ENCODE measurements at places on chromosomes 4 and X. TPM values are rescaled to one million over a fixed set of nuclear protein-coding genes. Genes with fewer than 3 reads are reported as not detected.

- no peak for DNase-seq
Observed at GRCh38 chr4:112855058-112855457, 194.4 kb upstream of the ANK2 start.

DNA sequence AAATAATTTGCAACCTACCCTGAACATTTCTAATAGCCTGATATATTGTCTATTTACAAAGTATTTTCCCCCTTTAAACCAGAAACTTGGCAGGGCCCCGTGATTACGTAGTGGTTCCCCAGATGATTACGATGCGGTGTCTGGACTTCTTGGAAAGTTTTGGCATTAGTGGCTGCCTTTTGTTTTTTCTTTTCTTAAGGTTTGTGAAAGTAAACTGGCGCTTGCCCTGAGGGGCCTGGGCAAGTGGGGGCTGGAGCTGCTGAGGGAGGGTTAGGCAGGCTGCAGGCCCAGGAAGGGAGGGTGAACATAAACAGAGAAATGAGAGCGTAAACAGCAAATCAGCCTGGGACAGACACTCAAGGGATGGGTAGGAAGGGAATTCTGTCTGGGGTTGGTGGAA is 123.6 kb upstream of the MSX1 start:
- DNase-seq = no peak

GRCh38 chrX:21926527-21927278 is 13.8 kb upstream of the SMS start:
- DNase-seq = peak; percentile 90

DNA sequence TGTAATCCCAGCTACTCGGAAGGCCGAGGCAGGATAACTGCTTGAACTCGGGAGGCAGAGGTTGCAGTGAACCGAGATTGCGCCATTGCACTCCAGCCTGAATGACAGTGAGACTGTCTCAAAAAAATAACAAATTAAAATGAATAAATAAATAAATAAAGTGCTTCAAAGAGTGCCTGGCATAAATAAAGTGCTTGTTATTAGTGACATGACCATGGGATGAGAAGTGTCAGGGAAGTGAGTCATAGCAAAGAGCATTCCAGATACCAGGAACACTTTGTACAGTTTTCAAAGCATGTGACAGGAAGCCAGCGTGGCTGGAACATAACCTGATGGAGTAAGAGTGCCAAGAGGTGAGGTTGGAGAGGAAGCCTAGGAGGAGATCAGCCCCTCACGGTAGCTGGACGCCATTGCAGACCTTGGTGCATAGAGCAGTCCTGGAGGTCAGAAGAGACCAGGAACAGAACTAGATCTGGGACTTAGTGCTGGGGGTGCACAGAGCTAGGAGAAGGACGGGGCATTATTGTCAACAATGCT is 6.0 kb upstream of the WDR13 start:
- DNase-seq = peak; percentile 37

GRCh38 chr4:143025081-143025704 is 159.5 kb upstream of the USP38 start:
- DNase-seq = peak; percentile 25

DNA sequence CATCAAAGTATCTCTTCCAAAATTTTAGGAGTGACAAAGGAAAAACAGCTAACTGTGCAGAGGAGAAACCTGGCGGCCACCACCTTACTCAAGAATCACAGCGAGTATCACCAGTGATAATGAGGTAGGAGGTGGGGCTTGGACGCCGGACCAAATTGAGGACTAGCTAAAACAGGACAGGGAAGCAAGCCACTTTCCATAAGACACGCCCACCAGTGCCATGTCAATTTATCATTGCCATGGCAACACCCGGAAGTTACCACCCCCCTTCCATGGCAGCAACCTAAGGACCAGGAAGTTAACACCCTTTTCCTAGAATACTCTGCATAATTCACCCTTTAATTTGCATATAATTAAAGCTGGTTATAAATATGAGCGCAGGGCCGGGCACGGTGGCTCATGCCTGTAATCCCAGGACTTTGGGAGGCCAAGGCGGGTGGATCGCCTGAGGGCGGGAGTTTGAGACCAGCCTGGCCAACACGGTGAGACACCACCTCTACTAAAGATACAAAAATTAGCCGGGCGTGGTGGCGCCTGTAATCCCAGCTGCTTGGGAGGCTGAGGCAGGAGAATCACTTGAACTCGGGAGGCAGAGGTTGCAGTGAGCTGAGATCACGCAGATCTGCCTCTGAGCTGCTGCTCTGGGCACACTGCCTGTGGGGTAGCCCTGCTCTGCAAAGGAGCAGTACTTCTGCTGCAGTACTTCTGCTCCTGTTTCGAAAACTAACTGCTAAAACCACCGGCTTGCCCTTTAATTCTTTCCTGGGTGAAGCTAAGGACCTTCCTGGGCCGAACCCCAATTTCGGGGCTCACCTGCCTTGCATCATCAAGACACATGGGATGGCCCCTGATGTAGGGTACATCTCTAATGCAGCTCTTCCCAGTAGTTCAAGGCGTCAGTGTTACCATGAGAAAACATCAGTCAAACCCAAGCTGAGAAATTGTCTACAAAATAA is 116.7 kb downstream of the HMX1 start:
- no peak for DNase-seq

DNA sequence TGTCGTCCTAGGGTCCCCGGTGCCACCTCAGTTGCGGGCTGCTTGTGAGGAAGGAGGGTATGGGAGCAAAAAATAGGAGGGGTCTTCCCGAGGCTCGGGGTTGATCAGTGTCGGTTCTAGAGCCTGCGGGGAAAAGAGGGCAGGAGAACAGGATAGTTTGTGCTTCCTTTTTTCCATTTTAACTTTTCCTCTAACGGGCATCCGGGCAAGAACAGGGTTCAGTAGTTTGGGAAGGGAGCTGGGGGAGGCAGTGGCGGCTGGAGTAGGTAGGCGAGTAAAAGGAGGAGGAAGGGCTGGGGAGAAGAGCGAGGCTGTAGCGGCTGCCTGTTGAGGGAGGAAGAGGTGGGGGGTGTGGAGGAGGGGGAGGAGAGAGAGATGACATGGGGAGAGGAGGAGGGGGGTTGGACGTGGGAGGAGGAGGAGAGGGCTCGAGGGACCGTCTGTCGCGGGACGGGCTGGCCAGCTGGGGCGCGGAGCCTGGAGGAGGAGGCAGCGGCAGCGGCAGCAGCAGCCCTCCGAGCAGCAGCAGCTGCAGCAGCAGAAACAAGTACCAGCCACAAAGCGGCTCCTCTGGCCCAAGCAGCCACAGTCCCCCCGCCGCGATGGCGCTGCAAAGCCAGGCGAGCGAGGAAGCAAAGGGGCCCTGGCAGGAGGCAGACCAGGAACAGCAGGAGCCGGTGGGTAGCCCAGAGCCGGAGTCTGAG is at the start of gene SLC16A2:
Gene SLC16A2, plus strand, starts transcription at position 458 of the 704 bp plus-strand sequence. Its CDS starts 145 bp downstream, at position 603.
- peak; percentile 21 for DNase-seq

GRCh38 chr4:87232216-87232615 is 11.8 kb upstream of the KLHL8 start:
- DNase-seq = no peak

- no peak for DNase-seq
Observed at GRCh38 chr4:100983426-100983825, 363.9 kb downstream of the PPP3CA start.

- DNase-seq = no peak
Observed at GRCh38 chrX:46477435-46477834, 67.8 kb downstream of the ZNF674 start.

DNA sequence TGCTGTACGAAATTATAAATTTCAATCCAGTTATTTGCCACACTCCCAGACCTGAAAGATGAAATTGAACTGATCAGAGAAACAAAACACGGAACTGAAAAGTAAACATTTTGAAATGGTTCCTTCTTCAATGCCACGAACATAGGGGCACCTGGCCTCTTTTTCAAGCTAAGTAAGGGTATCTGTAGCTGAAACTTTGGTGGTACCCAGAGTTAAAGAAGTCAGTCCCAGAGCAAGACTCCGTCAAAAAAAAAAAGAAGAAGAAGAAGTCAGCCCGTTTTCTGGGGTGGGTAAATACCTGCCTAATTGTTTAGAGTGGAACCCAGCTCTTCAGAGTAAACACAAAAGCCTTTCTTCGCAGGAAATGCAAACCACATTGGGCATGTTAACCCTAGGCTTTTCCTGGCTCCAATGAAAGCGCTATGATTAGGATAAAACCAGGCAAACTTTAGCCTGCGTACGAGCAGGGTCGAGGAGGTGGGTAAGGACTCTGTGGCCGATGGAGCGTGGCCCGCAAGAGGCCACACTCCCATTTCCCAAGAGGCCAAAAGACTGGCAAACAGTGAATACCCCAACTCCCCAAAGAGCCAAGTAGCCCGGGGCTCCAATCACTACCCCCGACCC is 1.3 kb downstream of the ANTXR2 start:
- DNase-seq = no peak

- no peak for DNase-seq
Observed at GRCh38 chrX:156004256-156004655, 6.8 kb downstream of the IL9R start.

GRCh38 chr4:86451560-86452330 is 91.9 kb upstream of the MAPK10 start:
- DNase-seq = no peak

GRCh38 chr4:147814376-147814775 is 82.5 kb downstream of the ARHGAP10 start:
- no peak for DNase-seq

- DNase-seq = no peak
Observed at GRCh38 chr4:82780170-82780751, 18.3 kb downstream of the SCD5 start.

- DNase-seq = no peak
Observed at GRCh38 chr4:6972375-6972650, 62.7 kb downstream of the TBC1D14 start.

- DNase-seq = peak; percentile 88
Observed at GRCh38 chr4:138910914-138911336, 104.7 kb upstream of the NOCT start.

DNA sequence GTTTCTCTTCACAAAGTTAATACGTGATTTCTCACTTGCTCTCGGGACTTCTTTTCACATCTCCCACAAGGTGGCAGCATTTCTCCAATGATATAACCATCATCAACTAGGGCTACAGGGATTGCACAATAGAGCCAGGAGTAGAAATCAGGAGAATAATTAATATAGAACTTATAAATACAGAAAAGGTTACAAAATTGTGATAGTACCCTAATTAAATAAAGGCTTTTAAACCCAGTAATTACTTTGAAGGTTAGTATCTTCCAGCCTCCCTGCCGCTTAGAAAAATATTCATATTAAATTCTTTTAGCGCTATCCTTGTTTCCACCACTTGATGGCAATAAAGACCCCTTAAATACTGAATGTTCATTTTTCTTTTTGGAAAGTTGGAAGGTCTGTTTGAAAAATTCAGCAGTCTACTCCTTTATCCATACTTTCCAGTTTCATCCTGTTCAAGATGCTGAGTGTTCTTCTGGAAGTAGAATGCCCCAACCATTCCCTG is 65.8 kb downstream of the RASGEF1B start:
- peak; percentile 43 for DNase-seq

DNA sequence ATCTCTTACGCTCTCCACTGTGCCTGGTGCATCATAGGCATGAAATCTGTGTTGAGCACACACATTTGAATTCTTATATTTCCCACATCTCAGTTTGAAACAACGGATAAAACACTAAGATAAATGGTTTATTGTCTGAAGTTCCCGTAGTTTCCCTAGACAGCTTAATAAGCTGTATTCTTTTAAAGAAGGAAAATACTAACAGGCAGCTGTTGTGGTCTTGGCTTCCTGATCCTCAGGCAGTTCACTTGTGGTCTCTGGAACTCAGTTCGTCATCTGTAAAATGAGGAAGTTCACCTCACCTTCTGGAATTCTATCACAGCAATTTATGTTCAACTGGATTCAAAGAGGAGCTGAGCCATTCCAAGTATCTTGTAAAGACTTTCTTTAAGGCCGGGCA is 1805.6 kb upstream of the TENM3 start:
- no peak for DNase-seq

DNA sequence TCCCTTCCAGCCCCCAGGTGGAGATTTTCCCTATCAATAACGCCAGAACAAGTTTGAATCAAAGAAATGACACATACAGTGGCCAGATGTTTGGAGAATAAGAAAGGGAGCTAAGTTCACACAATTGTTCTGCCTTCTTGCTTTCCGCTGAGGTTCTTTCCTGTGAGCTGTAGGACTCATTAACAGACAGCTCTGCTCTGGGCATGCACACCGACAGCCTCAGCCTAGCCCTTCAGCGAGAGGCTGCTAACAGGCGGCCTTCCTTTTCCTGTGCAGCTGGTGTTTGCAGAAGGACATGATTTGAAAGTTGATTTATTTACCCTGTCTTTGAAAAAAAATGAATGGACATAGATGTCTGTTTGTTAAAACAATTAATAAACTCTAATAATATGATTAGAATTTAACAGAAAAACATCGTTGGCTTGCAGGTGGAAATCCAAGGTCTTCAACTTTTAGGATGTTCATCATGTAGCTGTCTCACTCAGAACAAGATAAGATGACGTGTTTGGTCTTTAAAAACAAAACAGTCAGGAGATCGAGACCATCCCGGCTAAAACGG is 183.3 kb downstream of the KDR start:
- DNase-seq = no peak

- DNase-seq = no peak
Observed at GRCh38 chrX:57583477-57583876, 8.3 kb upstream of the ZXDB start.

DNA sequence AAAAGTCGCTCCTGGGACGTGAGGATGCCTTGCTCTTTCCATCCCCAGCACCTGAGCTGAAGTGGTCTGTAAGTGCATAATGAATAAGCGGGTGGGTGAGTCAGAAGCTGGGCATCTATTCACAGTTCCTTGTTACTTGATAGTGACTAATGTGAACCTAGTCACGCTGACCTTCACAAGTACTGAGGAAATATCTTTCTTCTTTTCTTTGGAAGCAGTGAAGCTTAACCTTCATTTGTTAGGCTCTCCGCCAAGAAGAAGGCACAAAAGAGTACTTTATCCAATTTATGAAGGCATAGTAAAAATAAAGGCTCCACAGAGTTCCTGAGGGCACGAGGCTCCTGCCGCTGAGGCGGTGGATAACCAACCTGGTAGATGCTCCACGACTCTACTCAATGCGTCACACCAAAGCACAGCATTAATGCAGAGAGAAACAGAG is 475.7 kb upstream of the SLIT2 start:
- peak; percentile 100 for DNase-seq

DNA sequence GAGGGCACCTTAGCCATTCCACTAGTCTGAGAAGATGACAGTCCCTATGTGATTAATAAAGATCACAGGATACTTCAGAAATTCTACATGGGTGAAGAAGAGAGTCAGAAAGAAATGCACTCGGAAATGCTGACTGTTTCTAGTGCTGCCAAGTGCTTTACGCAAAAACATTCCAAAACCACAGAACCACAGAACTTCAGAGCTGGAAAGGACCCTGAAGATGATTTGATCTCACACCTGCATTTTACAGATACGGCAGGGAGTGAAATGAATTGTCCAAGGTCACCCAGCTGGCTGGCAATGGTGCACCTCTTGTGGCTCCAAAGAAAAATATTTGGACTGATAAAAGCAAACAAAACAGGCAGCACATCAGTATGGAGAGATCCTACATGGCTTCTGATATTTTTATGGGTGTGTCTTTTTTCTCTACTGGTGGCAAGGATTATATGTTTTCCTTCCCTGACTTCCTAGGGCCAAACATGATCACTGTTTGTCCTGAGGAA is 115.9 kb downstream of the MAML3 start:
- DNase-seq = peak; percentile 34

CITED1 gene
- not detected for total RNA-seq

SSX3 gene
- not detected for total RNA-seq

FAM9A gene
- not detected for total RNA-seq

GPR78 gene
- total RNA-seq = not detected

TACR3 gene
- total RNA-seq = not detected

COL4A6 gene
- total RNA-seq = 1.2 TPM

CDKL2 gene
- 3.9 TPM for total RNA-seq

NUDT10 gene
- total RNA-seq = 5.8 TPM

KLKB1 gene
- not detected for total RNA-seq

MAOA gene
- 1.0 TPM for total RNA-seq

MAGEA2B gene
- not detected for total RNA-seq

AADAT gene
- total RNA-seq = 12.5 TPM

TRIM2 gene
- total RNA-seq = 80.3 TPM

PAGE4 gene
- not detected for total RNA-seq

All from kidney epithelial cell (primary cell).